ENCODE measurements at places on chromosomes 3 and 15.

- no peak for DNase-seq
Observed at GRCh38 chr15:73598530-73599160, 34.5 kb downstream of the NPTN start.

DNA sequence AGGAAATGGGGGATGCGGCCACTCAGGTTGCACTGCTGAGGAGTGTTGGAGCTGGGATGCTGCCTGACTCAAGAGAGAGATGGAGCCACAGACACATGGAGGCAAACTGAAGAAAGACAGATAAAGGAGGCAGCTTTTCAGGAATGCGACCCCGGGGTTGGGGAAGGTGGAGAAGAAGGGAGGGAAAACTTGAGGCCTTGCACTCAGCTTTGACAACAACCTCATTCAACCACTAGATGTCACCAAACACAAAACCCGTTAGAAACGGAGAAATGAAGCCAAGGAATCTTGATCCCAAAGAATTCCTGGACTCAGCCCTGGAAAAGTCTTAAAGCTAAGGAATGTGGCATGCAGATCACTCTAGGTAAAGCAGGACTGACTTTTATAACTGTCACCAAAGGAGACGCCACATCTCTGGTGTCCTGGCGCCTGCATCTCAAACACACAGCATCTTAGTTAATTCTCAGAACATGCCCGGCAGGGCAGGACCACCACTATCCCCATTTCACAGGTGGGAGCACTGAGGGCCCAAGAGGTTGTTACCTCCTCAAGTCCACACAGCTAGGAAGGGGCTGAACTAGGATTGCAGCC lies 59.6 kb upstream of the LMCD1 start:
- no peak for DNase-seq

DNA sequence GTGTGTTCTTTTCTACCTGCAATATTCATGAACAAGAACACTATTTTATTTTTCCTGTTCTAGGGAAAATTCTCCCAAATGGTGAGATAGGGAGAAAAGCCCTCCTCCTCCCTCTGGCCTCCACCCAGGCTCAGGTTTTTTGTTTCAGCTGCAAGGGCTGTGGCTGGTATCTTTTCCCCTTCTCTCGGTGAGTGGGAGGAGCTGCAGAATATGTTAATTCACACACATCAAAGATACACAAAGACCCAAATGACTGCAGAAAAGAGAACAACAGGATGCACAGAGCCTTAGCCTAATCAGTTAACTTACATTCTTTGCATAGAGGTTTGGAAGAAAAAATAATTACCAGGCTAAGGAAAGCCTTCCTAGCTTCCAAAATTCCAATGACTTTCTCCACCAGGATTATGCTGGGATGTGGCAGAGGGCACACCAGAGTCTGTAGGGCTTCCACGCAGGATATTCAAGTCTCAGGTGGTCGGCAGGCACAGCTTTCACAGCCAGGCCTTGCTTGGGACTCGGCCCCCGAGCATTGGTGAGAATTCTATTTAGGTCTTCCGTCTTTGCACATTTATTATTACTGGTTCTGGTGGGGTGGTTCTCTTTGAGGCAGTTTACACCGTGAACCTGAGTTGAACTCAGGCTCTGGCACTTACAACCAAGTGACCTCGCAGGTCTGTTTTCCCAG lies 64.9 kb downstream of the ABHD5 start:
- DNase-seq, result no peak

- no peak for DNase-seq
Observed at GRCh38 chr3:171358881-171359198, 101.4 kb downstream of the TNIK start.

DNA sequence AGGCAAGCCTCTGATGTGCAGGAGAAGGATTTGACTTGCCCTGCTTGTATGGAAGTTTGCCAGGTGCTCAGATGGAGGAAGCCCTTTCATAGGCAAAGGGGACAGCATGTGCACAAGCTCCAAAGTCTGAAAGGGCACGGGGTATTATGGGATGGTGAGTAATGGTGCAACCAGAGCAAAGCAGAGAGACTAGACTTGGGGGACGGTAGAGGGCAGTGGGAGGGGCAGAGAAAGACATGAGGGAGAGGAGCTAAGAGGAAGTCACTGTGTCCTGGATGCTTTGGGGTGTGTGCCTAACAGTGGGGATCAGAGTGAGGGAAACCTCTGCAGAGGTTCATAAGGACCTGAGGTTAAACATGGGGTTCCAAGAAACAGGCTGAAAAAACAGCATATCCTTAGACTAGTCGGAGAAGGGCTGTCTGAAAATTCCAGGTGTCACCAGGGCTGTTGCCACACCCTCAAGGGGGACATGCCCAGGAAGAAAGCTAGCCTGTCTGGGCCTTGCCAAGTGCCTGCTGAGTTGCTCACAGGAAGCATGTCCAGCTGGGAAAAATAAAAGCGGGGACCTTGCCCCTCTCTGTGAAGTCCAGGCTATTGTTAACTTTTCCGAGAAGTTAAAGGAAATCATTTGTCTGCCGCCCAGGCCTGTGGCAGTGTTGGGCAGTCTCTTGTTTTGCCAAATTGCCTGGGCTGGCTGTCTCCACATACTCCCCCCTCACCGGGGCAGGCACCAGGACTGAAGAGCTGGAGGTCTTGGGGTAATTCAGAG lies 47.1 kb downstream of the HRH1 start:
- DNase-seq, result no peak
